ENCODE measurements at places on chromosomes 2 and 18.

DNA sequence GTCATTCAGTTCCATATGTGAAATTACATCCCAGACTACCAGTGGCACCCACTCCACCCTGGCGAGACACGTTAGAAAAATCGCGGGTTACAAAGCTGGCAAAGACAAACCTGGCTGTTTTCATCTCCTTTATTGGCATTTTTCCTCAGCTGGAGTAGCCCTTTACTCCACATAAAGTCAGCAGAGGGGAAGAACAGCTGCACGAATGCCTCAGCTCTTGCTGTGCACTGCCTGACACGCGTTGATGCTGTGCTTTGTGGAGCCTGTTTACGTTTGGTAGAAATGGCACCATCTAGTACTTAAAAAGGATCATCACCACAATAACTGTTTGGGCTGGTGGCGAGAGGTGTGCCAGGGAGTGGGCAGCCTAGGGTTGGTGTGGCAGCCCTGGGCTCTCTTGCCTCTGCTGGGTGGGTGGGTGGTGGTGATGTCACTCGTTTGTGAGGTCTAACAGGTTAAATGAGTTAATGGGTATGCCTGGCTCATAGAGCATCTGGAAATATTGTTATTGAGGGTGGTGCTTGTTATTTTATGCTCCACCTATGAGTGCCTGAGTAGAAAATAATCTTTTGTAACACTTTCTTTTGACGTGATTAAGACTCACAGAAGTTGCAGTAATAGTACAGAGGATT is 16.4 kb downstream of the FARP2 start:
- DNase-seq, result no peak

GRCh38 chr2:62505750-62506420 is at the start of gene TMEM17:
Gene TMEM17, minus strand, starts transcription at chr2:62506195. Its CDS starts 66 bp downstream, at chr2:62506129.
- DNase-seq, result peak; percentile 87

DNA sequence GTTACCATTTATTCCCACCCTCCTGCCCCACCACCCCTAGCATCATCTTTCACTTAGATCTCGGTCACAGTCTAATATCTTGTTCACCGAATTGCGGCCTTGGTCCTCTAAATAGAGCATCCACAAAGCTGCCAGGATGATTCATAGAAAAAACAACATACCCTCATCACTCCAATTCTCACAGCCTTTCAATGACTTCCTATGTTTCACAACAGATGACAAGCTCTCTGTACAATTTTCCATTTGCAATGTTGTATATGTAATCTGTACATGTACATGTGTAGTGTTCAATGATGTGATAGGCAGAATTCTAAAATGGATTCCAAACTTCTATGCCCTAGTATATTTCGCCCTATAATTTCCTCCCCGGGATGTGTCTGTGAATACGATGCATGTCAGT is 675.6 kb upstream of the CELF4 start:
- no peak for DNase-seq

DNA sequence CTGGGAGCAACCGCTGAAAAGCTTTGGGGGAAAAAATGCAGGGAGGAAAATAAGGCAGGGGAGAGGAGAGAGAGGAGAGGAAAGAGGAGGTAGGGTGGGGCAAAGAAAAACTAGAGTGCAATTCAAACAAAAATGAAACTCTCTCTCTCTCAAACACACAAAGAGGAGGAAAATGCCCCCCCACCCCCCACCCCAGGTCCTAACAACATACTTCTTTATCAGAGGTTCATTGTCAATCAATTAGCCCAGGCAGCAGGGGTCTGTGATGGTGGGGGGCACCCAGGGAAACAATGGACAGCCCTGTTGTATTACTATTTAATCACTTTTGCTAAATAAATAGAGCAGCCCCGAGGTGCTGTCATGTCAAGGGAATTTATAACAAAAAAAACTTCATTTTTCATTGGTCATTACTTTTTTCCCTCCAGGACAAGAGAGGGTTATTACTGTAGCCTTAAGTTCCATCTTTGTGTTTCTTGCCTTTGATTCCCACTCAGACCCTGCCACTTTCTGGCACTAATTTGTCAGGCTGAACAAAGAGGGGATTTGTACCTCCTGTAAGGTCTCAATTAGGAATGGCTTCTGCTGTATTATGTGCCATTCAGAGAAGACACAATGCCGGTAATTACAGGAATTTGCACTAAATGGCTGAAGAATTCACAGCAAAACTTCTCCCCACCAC is 55.0 kb downstream of the PLEKHM3 start:
- DNase-seq, result no peak

- DNase-seq, result no peak
Measured at GRCh38 chr18:43919551-43919950, 642.3 kb upstream of the SYT4 start.

DNA sequence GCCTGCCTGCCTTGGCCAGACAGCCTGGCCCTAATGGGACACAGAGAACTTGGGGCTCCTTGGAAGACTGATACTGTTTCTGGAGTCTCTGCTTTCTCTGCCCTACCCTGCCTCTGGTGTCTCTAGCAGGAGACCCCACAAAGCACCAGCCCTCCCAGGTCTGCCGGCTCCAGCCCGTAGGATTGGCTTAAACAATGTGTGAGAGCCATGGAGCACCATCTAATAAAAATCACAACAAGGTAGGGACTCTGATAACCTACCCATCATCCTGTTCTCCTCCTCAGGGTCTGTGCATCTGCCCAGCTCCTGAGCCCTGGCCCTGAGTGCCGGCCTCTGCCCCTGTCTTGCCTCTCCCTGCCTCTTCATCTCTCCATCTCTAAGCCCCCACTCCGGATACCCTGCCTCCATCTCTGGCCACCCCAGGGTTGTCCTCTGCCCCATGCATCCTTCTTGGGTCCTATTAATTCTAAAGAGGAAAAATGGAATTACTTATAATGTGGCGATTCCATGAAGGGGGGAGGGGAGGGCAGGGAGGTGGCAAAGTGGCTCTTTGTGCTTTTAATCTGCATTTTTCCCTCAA is 1.2 kb upstream of the ECEL1 start:
- no peak for DNase-seq

DNA sequence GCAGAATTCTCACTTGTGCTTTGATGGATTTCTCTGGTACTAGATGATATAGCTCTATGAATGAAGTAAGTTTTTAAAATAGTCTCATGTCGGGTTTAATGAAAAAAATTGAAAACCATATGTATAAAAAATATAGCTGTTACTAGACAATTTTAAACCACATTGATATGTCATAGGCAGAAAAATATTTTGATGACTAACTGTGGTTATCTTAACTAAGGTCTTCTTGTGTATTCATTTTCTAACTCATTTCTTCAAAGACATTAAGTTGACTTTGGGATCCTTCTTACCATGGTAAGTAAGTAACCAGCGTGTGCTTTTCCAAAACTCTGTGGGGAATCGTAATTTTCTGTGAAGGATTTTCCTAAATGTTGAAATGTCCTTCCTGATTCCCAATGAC is 160.9 kb upstream of the COL3A1 start:
- DNase-seq, result no peak

GRCh38 chr2:240209493-240209892 is 69.0 kb upstream of the OTOS start:
- no peak for DNase-seq

DNA sequence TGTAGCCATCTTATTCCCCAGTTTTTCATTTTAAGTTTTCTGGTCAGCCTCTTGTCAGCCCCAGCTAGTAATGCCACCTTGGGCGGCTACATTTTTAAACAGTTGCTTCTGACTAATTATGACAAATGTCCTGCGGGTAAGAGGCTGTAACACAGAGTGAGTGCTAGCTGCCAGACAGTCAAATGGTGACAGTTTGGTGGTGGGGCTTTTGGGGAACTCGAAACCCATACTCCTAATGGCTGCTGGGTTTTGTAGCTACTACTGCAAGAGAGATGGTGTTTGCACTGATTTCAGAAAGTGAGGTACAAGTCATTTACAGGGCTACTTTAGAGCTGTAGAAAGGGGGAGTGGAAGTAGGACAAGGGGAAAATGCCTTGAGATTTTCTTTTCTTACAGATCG is 48.2 kb downstream of the ZCCHC2 start:
- no peak for DNase-seq

DNA sequence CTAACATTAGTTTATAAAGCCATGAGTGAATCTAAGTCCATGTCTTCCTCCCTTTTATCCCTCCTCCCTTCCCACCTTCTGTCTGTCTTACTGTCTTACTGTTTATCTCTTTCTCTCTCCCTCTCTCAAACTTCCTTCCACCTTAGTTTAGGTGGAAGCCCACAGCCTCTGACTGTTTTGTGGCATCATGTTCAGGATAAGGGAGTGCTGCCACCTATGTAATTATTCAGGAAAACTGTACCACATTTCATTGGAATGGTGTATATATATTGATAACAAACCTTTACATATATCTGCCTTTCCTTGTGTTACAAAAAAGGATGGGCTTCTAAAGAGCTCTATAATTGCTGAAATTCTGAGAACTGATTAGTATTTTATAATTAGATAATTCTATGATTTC is 48.7 kb downstream of the NETO1 start:
- no peak for DNase-seq

GRCh38 chr18:57122936-57123510 is 23.9 kb upstream of the BOD1L2 start:
- no peak for DNase-seq

GRCh38 chr18:41128126-41128525 is 826.9 kb upstream of the PIK3C3 start:
- no peak for DNase-seq

GRCh38 chr2:112699984-112700667 is 20.7 kb upstream of the NT5DC4 start:
- DNase-seq, result no peak

- no peak for DNase-seq
Measured at GRCh38 chr2:233799087-233799665, 21.0 kb downstream of the MROH2A start.

- DNase-seq, result no peak
Measured at GRCh38 chr2:70664525-70664924, 103.5 kb downstream of the ADD2 start.

DNA sequence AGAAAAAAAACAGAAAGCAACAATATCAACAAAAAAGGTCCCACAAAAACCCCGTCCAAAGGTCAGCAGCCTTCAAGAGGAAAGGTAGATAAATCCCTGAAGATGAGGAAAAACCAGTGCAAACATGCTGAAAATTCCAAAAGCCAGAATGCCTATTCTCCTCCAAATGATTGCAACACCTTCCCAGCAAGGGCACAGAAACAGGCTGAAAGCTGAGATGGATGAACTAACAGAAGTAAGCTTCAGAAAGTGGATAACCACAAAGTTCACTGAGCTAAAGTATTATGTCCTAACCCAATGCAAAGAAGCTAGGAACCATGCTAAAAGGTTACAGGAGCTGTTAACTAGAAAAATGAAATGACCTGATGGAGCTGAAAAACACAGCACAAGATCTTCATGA is 226.4 kb upstream of the DSEL start:
- no peak for DNase-seq

GRCh38 chr2:18172607-18173006 is 294.1 kb downstream of the KCNS3 start:
- no peak for DNase-seq

DNA sequence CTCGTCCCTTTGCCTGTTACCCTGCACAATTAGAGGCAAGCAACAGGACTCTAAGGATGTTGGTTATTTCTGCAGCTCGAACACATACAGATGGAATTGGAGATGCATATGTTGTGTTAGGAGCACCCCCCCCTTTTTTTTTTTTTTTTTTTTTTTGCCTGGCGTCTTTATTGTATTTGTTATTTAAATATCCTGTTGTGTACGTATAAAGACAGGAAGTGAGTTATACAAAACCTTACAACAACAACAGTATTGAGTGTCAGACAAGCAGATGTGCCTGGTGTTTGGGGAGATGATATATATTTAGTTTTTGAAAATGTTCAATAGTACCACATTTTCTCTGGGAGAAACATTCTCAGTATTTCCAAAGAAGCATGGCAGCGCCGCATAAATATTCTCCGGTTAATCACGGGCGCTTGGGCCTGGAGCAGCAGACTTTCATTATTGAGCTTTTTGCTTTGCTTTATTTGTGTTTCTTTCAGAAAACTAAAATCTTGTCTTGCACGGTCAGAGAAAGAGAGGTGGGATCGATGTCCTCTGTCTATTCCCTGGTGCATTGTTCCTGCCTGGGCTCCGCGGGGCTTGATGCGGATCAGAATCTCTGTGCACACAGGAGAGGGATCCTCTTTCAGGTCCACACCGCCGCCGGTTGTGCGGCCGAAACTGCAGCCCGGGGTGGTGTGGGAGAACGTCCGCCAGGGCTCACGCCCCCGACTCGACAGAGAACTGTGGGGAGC is 23.2 kb upstream of the ZNF516 start:
- DNase-seq, result no peak

DNA sequence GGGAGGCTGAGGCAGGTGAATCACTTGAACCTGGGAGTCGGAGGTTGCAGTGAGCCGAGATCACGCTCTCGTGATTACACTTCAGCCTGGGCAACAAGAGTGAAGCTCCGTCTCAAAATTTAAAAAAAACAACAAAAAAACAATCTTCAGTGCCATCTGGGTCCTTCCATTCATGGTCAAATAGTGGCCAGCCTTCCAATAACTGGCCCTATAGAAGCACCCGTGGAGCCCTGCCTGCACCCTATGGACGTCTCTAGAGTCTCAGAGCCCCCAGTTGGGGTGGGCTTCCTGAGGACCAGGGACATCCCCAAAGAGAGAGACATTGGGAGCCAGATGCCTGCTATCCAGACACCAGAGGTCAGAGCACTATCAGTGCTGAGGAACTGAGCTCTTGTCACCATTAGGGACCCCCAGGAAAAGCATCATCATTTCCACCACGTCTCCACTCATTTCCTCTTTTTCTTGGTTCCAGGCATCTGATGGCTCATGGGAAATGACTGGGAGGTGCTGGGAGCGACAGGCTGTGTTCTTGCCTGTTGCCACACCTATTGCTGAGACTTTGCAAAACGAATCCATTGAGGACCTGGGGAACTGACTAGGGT is 9.4 kb downstream of the NEU2 start:
- no peak for DNase-seq

DNA sequence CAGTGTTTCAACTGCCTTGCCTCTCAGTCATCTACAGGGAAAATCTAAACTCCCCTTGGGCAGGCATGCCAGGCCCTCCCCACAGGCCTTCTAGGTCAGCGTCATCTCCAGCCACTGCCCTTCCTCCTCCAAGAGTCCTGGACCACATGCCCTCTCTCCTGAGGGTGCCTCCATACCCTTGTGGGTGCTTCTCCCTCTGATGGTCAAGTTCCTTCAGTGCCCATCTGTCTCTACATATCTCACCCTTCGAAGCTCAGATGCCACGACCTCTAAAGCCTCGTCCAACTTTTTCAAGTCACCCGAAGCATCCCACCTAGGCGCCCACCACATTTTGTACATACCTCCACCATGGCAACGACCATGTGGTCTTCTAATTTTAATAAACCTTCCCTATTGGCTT is 22.6 kb upstream of the TMEM247 start:
- no peak for DNase-seq

- DNase-seq, result peak; percentile 59
Measured at GRCh38 chr2:191626497-191627151, 51.3 kb upstream of the NABP1 start.

GRCh38 chr2:179238027-179238426 is 26.6 kb downstream of the SESTD1 start:
- no peak for DNase-seq

DNA sequence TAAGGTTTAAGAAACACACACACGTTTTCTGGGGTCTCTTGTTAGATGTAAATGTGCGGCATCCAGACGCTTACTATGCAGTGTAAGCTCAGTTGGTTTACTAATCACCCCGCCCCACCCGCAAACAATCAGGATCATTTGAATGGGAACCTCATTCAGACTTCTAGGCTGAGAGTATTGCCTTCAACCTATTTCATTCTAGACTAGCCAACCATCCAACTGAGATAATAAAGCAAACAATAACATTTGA is 1.3 kb upstream of the FIGN start:
- no peak for DNase-seq

- DNase-seq, result no peak
Measured at GRCh38 chr2:28206762-28207161, 185.9 kb upstream of the FOSL2 start.

Measured in GM04504 (cell line).